ENCODE measurements at places on chromosomes 16 and 17. TPM values are rescaled to one million over a fixed set of nuclear protein-coding genes. Genes with fewer than 3 reads are reported as not detected.

GRCh38 chr17:77735081-77735565, 223.4 kb upstream of the TNRC6C start:
- no peak for DNase-seq

The HS3ST2 gene
- not detected for total RNA-seq

DNA sequence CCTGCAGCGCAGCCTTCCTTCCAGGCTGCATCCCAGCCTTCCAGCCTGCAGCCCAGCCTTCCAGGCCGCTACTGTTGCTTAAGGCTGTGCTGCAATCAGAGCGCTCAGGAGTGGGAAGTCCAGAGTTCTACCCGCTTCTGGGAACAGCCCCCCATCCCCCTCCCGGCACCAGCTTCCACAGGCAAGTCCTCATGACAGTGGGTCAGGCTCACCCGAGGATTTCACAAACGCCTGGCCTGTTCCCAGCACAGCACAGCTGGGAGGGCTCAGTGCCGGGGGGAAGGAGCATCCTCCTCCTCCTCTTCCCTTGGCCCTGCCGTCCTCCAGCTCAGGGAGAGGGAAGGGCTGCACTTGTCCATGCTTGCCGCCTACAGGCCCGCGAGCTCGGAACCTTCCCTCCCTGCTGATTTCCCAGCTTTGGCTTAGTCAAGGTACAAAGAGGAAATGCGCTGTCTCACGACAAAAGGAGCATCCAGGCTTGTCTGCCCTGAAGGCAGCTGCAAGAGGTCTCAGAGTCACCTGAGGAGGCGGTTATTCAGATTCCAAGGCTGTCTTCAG, 8.3 kb downstream of the SOCS3 start:
- no peak for DNase-seq

The CD19 gene
- 295 TPM for total RNA-seq

The GP1BA gene
- not detected for total RNA-seq

The AATK gene
- 0.27 TPM for total RNA-seq

The FSCN2 gene
- total RNA-seq: 5.5 TPM

GRCh38 chr17:63399856-63400255, 46.2 kb downstream of the CYB561 start:
- no peak for DNase-seq

GRCh38 chr17:40139566-40140058, 725 bp upstream of the CASC3 start:
- DNase-seq: peak; percentile 20

The SDR42E2 gene
- total RNA-seq: 0.18 TPM

DNA sequence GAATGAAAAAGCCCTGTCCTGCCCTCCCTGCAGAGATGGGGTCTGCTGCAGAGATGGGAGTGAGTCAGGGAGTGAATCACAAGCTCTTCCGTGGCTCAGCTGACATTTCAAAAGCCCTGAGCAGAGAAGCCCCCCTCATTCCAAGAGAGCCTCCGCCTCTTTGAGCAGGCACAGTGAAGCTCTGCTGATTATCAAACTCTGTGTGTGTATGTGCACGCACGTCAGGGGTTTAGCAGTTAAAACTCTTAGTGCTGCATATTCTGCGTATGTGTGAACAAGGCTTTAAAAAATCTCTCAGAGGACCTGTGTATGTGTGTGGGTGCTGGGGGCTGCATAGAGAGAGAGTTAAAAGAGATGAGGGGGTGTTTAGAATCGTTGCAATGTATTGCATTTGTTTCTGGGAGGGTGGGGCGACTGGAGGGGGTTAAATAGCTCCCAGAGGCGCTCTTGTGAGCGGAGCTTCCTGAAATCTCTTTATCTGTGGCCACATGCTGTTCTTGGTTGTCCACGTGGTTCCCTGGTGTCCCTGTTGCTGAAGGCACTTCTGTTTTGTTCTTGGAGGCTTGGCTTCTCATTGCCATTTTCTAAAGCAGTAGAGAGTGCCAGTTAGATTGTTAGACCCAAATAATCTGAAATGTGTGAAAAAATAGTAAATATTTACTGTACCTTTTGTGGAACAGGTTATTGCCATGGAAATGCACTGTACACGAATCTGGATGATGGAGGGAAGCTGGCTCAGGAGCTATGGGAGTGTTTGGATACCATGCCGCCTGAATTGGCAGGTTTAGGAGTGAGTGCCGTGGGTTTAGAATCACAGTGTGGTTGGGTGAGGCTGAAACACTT, 116.6 kb downstream of the PRKCB start:
- DNase-seq: no peak

The WSCD1 gene
- not detected for total RNA-seq

The ZFHX3 gene
- 9.2 TPM for total RNA-seq

DNA sequence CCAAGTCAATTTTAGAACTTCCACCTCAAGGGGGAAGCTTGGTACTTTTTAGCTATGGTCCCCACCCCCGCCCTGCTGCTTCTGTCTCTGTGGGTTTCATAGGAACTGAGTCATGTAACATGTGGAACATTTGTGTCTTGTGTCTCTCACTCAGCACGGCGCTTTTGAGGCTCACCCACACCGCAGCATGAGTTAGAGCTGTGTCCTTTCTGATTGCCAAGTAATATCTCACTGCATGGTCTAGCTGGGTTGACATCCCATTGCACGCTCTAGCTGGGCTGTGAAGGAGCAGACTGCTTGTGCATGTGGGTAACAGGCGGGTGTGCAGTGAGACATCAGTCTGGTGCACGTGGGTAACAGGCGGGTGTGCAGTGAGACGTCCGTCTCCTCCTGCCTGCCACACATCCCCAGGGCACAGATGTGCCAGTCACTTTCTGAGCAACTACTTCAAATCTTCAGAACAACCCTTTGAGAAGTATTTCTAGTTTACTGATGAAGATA, 26.4 kb upstream of the SLC7A5 start:
- peak; percentile 32 for DNase-seq

DNA sequence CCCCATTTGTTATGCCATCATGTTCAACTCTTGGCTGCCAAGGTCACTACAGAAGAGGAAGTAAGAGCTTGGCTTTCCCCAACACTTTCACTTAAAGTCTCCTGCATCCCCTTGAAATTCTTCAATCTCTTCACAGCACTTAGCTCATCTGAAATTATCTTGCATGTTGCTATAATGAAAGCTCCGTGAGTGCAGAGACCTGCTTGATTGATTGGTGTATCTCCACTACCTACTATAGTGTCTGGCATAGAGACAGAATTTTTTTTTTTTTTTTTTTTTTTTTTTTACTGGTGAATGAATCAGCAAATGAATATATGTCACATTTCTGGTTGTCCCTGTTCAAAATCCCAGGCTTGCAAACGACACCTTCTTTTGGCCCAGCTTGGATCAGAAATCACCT, 1.9 kb upstream of the SDR42E1 start:
- no peak for DNase-seq

GRCh38 chr16:28563218-28563617, 9.5 kb downstream of the SGF29 start:
- no peak for DNase-seq

The DHRS7C gene
- not detected for total RNA-seq

DNA sequence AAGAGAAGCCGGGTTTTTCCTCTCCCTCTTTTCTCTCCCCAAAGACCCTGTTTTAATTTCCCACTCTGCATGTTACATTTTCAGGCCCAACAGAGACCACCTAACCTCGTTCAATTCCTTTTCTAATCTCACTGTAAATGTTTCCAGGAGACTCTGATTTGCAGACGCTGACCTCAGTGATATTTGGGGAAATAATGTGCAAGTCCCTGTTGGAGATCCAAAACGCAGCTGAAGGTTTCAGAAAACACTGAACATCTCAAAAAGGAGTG, 386.6 kb downstream of the NPIPA8 start:
- DNase-seq: no peak
